Dermis microvascular lymphatic vessel endothelial cell (primary cell): ENCODE measurements at places on chromosomes 4 and X. TPM values are rescaled to one million over a fixed set of nuclear protein-coding genes. Genes with fewer than 3 reads are reported as not detected.

CHRNA9 gene
- not detected in 2 replicates for total RNA-seq

UGT2B10 gene
- not detected in 2 replicates for total RNA-seq

REST gene
- total RNA-seq: 27.2 and 29.5 TPM in 2 replicates

FAM13A gene
- total RNA-seq: 0.25 and 0.26 TPM in 2 replicates

IQSEC2 gene
- 0.39 and 0.76 TPM in 2 replicates for total RNA-seq

MAMLD1 gene
- 0.26 and 1.1 TPM in 2 replicates for total RNA-seq

AMOT gene
- total RNA-seq: 2.6 and 10.9 TPM in 2 replicates

RBM3 gene
- 379 and 393 TPM in 2 replicates for total RNA-seq

HSFX4 gene
- total RNA-seq: not detected in 2 replicates

ERVMER34-1 gene
- under 0.01 TPM in 2 replicates for total RNA-seq

AREG gene
- under 0.01 and 0.13 TPM in 2 replicates for total RNA-seq

PCDH10 gene
- total RNA-seq: under 0.01 and 0.13 TPM in 2 replicates
